ENCODE measurements at places on chromosomes 3 and 15.

GRCh38 chr3:49601358-49602048 is 47.2 kb downstream of the BSN start:
- DNase-seq = no peak

DNA sequence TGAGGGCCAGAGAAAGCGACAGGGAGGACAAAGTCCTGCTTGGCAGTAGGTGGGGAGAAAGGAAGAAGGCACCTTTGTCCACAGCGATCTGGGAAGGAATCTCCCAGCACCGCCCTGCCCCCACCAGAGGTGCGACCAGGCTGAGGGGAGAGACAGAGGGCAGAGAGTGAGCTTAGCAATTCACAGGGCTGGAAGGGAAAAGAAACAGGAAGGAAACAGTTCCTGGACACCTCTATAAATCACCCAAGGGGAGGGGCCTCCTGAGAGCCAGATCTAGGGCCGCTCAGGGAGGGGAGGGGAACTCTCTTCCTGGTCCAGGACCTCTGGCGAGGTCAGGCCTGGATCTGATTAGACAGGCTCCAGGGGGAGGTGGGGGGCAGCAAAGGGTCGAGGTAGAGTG is 35.4 kb downstream of the RNU5B-1 start:
- no peak for DNase-seq

- no peak for DNase-seq
Observed at GRCh38 chr3:188817103-188817934, 354.5 kb upstream of the TPRG1 start.

DNA sequence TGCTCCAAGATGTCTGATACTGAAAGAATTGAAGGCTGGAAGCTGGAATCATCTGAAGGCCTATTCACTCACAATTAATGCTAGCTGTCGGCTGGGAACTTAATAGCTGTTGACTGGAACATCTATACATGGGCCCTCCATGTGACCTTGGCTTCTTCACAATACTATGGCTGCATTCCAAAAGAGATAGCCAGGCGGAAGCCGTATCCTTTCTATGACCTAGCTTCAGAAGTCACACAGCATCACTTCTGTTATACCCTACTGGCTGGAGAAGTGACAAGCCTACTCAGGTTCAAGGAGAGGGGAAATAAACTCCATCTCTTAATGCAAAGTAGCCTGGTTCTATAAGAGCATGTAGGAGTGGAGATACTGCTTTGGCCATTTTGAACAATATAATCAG is 50.9 kb upstream of the SPRED1 start:
- no peak for DNase-seq

DNA sequence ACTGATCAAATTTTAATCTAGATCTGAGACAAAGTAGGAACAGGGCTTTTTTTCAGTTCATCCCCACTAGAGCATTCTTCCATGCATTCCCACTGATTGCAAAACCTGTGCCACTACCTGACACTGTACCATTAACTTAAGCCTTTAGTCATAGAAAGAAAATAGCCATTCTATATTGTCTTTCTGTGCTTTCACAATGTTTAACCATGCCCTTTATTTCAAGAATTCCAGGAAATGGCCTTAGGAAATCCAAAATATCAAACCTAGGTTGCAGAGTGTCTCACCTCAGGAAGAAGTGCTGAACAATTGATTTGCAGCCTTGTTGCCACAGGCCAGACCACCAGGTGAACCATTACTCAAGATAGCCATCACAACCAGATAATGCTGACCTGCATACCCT is 56.2 kb upstream of the TGFBR2 start:
- DNase-seq = no peak

DNA sequence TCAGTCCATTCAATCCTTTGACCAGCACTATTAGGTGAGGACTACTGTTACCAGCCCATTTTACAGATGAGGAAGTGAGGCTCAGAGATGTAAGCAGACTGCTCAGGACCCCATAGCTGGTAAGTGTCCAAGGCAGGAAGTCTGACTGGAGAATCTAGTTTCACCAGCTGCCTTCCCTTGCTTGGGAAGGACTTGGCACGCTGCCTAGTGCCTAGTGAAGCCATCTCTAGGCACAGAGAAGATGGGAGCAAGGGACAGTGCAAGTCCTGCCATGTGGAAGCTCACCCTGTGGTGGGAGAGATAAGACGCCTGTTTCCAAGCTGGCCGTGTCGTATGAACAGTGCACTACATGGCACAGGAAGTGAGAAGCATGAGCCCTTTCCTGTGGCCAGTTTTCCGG is 111.8 kb upstream of the TMC3 start:
- no peak for DNase-seq

DNA sequence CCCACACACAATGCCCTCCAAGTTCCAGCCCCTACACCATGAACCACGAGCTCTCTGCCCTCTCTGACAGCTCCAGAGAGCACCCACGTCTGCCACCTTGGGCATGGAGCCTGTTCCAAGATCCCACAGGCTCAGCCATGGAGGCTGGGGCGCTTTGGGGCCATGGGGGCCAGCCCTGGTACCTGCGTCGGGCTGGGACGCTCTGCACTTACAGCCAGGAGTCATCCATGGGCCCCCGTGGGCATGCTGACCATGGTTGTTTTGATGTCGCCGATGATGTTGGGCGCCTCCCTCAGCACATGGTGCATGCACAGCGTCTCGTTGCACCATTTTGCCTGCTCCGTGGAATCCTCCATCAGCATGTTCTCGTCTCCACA is 51.9 kb upstream of the UBE2Q2 start:
- no peak for DNase-seq

DNA sequence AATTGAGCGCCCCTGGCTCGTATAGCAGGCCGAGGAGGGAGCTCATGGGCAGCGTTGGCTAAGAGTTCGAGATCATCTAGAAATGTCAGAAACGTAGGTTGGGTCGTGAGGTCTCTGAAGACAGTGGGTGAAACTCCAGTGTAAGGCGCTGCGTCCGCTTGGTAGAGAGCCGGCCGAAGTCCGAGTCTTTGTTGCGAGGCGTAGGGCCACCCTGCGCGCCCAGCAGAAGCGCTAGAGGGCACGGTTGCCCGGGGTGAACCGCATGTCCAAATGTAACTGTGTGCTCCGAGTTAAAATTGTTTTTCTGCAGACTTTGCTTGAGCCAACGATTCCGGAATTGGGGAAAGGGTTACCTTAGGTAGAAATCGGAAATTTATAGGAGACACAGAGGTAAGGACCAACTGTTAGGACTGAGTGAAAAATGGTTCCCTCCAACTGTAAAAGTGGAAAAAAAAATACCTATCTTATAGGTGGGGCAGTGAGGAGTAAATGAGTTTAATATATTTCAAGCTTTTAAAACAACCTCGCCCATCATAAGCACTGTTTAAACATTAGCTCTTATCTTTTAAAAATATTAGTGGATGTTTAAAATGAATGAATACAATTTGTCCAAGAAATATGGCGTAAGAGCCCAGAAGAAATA is 993 bp upstream of the SIAH2 start:
- DNase-seq = peak; percentile 59

- peak; percentile 55 for DNase-seq
Observed at GRCh38 chr15:87816811-87817210, 439.7 kb downstream of the NTRK3 start.

All from HTR-8/SVneo (cell line).